ENCODE measurements at places on chromosomes 2 and 18.
A peak's percentile ranks its signal among the peaks of the same experiment; 100 is the strongest.

- peak; percentile 51 for DNase-seq
Measured at GRCh38 chr2:8575038-8575833, 106.6 kb upstream of the ID2 start.

DNA sequence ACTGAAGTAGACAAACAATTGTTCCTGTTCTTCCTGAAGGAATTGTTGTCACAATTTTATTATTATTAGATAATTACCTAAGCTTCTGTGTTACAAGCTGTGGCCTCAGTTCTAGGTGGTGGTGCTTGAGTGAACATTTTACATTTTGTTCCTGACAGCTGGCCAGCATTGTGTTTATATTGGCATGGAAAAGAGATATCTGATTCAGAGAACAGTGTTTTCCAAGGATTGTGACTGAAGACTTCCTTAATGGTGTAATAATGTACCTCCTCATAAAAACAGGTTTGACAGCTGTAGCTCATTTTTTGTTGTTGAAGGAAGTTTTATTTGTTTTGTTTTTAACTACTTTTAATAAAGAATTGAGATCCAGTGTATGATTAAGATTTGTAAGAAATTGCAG is 95.2 kb downstream of the EPB41L5 start:
- DNase-seq = no peak

- DNase-seq = no peak
Measured at GRCh38 chr18:79617511-79618500, 61.8 kb upstream of the CTDP1 start.

- DNase-seq = no peak
Measured at GRCh38 chr2:142965443-142965842, 88.0 kb downstream of the KYNU start.

DNA sequence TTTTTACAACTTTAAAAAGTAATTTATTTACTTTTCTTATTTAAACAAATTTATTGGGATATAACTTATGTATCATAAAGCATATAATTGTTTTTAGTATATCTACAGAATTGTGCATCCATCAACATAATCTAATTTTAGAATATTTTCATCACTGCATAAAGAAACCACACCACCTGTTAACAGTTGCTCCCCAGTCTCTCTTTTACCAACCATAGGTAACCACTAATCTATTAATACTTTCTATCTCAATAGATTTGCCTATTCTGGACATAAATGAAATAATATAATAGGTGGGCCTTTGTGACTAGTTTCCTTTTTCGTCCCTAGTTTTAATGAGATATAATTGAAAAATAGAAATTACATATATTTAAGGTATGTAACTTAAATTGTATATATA is 90.6 kb downstream of the ADAM23 start:
- no peak for DNase-seq

- no peak for DNase-seq
Measured at GRCh38 chr2:72932045-72932740, 14.9 kb downstream of the EMX1 start.

- DNase-seq = no peak
Measured at GRCh38 chr2:188693111-188693510, 281.1 kb upstream of the COL3A1 start.

Measured in CD14-positive monocyte (primary cell).